ENCODE measurements at places on chromosomes 4 and X. TPM values are rescaled to one million over a fixed set of nuclear protein-coding genes. Genes with fewer than 3 reads are reported as not detected.

COX7B2 gene
- not detected for total RNA-seq

UGT2B7 gene
- total RNA-seq = 0.55 TPM

SPATA4 gene
- total RNA-seq = 0.46 TPM

ZNF630 gene
- total RNA-seq = 1.3 TPM

ADGRG4 gene
- total RNA-seq = 0.14 TPM

P2RY4 gene
- not detected for total RNA-seq

NUDT10 gene
- total RNA-seq = 6.6 TPM

COQ2 gene
- 8.7 TPM for total RNA-seq

NUP54 gene
- 34.2 TPM for total RNA-seq

MTHFD2L gene
- total RNA-seq = 10.6 TPM

IL21 gene
- total RNA-seq = not detected

GRCh38 chr4:87005690-87006425 lies 71.0 kb downstream of the AFF1 start:
- H3K27ac ChIP-seq = peak overlapping the region; percentile 98
- DNase-seq = no peak
- H3K36me3 ChIP-seq = no peaks in the 10 kb centered on the region
- H3K4me3 ChIP-seq = peak overlapping the region; percentile 96
- peaks cover 15% of the 10 kb centered on the region for H3K4me1 ChIP-seq

DNA sequence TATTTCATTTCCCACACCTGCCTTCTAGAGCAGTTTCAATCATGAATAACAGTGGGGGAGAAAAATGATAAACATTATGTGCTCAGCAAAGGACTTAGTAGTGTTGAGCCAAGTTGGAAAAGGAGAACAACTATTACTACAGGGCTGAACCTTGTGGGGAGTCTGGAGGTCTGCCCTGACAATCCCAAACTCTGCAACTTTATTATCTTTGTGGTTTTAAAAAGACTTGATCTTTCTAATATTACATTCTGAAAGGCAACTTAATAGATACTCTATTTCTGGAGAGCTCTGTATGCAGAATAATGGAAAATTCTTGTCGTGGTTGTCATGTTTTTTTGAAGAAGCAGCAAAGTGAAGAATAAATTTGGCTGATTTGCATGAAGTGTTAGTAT lies 116.1 kb downstream of the SPCS3 start:
- H3K27me3 ChIP-seq = no peaks in the 10 kb centered on the region
- H3K36me3 ChIP-seq = no peaks in the 10 kb centered on the region
- DNase-seq = peak; percentile 91
- peak overlapping the region; percentile 74 for H3K27ac ChIP-seq

DNA sequence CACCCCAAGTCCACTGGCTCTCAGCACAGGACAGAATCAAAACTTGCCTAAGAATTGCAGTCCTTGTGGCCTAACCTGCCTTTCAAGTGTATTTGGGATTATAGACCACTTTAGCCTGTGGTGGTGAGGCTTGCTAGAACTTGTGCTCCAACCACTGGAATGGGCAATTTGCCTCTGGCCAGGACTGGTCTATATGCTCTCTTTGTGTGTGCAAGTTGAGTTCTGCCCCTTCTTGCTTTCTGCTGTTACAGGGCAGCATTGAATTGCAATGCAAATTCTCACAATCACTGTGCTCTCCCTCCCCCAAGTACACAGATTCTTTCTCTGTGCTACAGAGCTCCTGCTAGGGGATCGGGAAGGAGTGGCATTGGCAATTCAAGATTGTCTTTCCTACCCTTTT lies 233.6 kb upstream of the DIPK2B start:
- H3K4me1 ChIP-seq = peaks cover 4% of the 10 kb centered on the region
- H3K27ac ChIP-seq = no peak overlapping the region
- no peak overlapping the region for H3K4me3 ChIP-seq
- no peaks in the 10 kb centered on the region for H3K27me3 ChIP-seq
- no peaks in the 10 kb centered on the region for H3K36me3 ChIP-seq
- no peak for DNase-seq

DNA sequence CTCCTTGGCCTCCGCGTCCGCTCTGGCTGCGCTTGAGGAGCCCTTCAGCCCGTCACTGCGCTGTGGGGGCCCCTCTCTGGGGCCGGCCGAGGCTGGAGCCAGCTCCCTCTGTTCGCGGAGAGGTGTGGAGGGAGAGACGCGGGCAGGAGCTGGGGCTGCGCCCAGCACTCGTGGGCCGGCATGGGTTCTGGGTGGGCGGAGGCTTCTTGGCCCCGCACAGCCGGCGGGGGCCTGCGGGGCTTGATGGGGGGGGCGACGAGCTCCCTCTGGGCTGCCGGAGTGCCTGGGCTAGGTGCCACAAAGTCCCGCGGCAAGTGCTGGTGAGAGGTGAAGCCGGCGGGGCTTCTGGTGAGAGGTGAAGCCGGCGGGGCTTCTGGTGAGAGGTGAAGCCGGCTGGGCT lies 61.9 kb downstream of the ANKRD50 start:
- DNase-seq = no peak
- H3K27me3 ChIP-seq = no peaks in the 10 kb centered on the region
- no peak overlapping the region for H3K4me3 ChIP-seq
- no peaks in the 10 kb centered on the region for H3K4me1 ChIP-seq
- H3K27ac ChIP-seq = no peak overlapping the region

DNA sequence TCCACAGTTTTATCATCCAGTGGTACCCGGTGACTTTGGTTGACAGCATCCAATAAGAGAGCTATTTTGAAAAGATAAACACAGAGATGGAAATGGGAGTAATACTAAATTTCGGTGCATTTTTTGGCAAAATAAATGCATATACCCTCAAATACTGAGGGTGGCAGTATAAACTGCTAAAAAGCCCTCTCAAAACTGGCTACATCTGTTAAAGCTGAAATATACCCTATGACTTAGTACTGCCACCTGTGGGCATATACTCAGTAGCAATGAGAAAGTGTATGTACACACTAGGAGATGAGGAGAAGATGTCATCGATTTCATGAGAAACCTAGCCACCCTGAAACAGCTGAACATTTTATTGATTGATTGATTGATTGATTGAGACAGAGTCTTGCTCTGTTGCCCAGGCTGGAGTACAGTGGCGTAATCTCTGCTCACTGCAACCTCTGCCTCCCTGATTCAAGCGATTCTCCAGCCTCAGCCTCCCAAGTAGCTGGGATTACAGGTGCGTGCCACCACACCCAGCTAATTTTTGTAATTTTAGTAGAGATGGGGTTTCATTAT lies 12.2 kb upstream of the TMEM128 start:
- peak; percentile 36 for DNase-seq
- no peak overlapping the region for H3K4me3 ChIP-seq
- peaks cover 11% of the 10 kb centered on the region for H3K27me3 ChIP-seq

DNA sequence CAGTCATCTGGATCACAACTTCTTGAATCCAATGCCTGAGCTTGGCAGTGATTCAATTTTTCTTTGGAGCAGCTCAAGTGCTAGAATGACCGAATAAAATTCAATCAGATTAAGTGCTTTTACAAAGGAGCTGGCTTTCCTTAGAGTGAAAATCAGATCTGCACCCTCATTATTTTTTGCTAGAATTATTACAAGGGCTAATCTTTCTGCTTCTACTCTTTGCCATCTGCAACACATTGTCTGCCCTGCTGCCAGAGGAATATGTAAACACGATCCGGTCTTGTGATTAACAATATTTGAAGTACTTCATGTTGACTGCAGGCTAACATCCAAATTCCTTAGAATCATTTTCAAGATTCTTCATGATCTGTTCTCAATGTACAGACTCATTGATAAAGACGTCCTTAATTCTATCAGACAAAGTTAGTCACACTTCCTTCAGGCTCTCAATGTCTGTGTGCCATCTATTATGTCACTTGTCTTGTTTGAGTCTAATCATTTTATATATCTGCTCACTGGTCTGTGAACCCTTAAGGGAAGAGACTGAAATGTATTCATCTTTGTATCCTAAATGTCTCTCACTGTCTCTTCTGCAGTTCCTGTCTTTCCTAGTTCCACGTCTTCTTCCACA lies 531.2 kb downstream of the GALNTL6 start:
- DNase-seq = no peak
- no peak overlapping the region for H3K27ac ChIP-seq
- H3K4me3 ChIP-seq = no peak overlapping the region
- no peaks in the 10 kb centered on the region for H3K27me3 ChIP-seq
- H3K36me3 ChIP-seq = no peaks in the 10 kb centered on the region
- no peaks in the 10 kb centered on the region for H3K4me1 ChIP-seq

- no peak overlapping the region for H3K27ac ChIP-seq
- no peaks in the 10 kb centered on the region for H3K27me3 ChIP-seq
- peak; percentile 2 for DNase-seq
Measured at GRCh38 chr4:10403633-10404445, 53.4 kb downstream of the ZNF518B start.

DNA sequence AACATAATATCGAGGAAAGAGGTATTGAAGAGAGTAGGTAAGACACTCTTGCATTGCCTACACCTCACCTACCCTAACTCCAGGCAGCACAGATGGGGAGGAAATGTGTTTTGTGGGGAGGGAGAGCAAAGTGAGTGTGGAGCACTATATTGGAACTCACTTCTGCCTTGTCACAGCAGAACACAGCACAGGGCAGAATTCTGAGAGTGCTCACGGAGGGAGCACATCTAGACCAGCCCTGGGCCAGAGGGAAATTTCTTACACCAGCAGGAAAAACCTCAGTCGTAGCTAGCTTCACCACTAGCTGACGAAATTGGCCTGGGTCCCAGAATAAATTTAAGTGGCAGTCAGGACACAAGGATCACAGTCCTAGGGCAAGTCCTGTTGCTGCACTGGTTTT lies 517.3 kb downstream of the TMA16 start:
- no peak overlapping the region for H3K4me3 ChIP-seq
- H3K27me3 ChIP-seq = no peaks in the 10 kb centered on the region
- DNase-seq = no peak

DNA sequence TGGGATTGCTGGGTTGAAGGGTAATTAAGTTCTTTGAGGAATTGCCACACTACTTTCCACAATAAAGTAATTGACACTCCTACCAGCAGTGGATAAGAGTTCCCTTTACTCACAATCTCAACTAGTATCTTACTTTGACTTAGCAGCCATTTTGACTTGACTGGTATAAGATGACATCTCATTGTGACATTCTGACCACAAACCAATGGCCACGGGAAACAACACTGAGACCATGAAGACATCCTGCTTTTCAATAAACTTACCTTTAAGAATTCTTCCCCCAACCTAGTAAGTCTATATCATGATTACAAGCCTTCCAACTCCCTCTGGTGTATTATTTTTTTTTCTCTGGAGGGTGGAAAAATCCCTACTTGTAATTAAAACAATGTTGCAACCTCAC lies 66.9 kb upstream of the WDR1 start:
- no peaks in the 10 kb centered on the region for H3K4me1 ChIP-seq
- DNase-seq = no peak
- no peaks in the 10 kb centered on the region for H3K36me3 ChIP-seq
- H3K4me3 ChIP-seq = no peak overlapping the region

- H3K27ac ChIP-seq = no peak overlapping the region
- peak; percentile 86 for DNase-seq
- no peaks in the 10 kb centered on the region for H3K36me3 ChIP-seq
- no peaks in the 10 kb centered on the region for H3K27me3 ChIP-seq
Measured at GRCh38 chr4:108700081-108700757, 49.8 kb downstream of the OSTC start.

- H3K36me3 ChIP-seq = no peaks in the 10 kb centered on the region
- peak; percentile 18 for DNase-seq
- H3K4me1 ChIP-seq = peaks cover 10% of the 10 kb centered on the region
- no peaks in the 10 kb centered on the region for H3K27me3 ChIP-seq
- H3K4me3 ChIP-seq = peak overlapping the region; percentile 87
- peak overlapping the region; percentile 56 for H3K27ac ChIP-seq
Measured at GRCh38 chrX:71253253-71254091, 468 bp downstream of the ZMYM3 start.

GRCh38 chr4:56215901-56216300 lies 171.4 kb downstream of the AASDH start:
- H3K4me1 ChIP-seq = peaks cover 6% of the 10 kb centered on the region
- H3K4me3 ChIP-seq = no peak overlapping the region
- H3K27ac ChIP-seq = no peak overlapping the region
- peak; percentile 78 for DNase-seq

DNA sequence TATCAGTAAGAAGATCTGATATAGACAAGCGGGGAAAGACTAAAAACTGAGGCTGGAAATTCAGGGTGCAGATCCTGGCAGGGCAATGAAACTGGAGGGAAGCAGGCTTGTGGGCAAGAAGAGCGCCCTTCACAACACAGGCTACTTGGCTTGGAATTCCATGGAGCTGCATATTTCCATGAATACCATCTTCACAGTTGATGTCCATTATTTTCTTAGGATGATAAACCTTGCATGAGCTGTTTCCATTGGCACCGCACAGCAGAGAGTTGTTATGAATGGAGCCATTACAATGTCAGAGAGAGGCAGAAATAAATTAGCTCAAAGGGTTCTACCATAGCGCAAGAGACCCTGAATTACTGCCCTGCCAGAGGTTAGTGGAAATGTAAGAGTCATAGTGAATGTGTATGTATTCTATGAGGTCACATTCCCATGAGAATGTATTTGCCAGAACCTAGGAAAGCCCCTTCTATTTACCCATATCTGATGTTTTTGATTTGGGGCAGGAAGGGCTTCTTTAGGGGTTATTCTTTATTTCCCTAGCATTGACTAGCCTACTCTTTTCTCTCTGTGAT lies 215.6 kb downstream of the PALLD start:
- no peaks in the 10 kb centered on the region for H3K27me3 ChIP-seq
- peak overlapping the region; percentile 55 for H3K27ac ChIP-seq
- H3K4me1 ChIP-seq = peaks cover 26% of the 10 kb centered on the region

DNA sequence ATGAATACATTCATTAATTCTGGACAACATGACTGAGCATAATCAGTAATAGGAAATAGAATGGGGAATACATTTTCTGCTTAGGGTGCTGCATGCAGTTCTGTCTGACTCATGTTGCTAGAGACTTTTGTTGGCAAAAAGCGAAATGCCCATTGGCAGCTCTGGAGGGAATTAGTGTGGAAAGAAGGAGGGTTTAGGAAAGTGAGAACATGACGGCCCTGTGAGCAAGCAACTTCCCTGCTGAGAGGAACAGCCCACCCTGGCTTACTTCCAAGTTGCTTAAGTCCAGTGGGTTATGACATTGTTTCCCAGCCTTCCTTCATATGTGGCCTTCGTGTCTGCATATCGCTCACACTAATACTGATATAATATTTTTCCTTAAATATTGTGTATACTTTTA lies 13.8 kb downstream of the MAD2L1 start:
- H3K27me3 ChIP-seq = no peaks in the 10 kb centered on the region
- H3K4me1 ChIP-seq = peaks cover 16% of the 10 kb centered on the region
- H3K36me3 ChIP-seq = no peaks in the 10 kb centered on the region
- DNase-seq = peak; percentile 91

- H3K27me3 ChIP-seq = no peaks in the 10 kb centered on the region
- no peak for DNase-seq
- no peak overlapping the region for H3K27ac ChIP-seq
- no peak overlapping the region for H3K4me3 ChIP-seq
- H3K36me3 ChIP-seq = no peaks in the 10 kb centered on the region
Measured at GRCh38 chrX:124594017-124594651, 247.8 kb downstream of the SH2D1A start.

DNA sequence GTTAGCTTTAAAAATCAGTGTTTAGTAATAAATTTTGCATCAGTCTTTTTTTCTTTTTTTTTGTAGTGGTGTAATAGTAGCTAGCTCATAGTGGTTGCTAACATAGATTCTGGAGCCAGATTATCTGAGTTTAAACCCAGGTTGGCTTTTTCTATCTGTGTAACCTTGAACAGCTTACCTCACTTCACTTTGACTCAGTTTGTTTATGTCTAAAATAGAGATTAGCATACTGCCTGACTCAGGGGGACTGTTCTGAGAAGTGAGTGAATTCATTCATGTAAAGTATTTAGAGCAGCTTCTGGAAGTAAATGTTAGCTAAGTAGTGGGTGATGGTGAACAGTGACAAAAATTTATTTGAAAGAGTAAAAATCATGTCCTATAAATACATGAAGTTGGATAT lies 32.9 kb downstream of the CPEB2 start:
- peak; percentile 68 for DNase-seq
- H3K27me3 ChIP-seq = no peaks in the 10 kb centered on the region
- H3K4me3 ChIP-seq = no peak overlapping the region
- H3K36me3 ChIP-seq = no peaks in the 10 kb centered on the region

Measured in astrocyte (in vitro differentiated cells and primary cell).